ENCODE measurements at places on chromosomes 7 and 10.

DNA sequence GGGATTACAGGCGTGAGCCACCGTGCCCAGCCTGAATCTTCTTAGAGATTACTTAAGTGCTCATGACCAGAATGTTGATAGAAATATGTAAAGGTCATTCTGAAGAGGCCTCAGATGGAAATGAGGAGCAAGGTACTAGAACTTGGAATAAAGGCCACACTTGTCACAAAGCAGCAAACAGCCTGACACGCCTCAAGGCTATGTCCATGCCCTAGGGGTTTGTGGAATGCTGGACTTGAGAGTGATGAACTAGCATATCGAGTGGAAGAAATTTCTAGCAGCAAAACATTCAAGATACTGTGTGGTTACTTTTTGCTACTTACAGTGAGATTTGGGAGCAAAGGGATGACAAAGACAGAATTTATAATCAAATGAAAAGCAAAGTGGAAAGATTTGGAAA is 39.0 kb downstream of the ZNF438 start:
- no peak for DNase-seq

DNA sequence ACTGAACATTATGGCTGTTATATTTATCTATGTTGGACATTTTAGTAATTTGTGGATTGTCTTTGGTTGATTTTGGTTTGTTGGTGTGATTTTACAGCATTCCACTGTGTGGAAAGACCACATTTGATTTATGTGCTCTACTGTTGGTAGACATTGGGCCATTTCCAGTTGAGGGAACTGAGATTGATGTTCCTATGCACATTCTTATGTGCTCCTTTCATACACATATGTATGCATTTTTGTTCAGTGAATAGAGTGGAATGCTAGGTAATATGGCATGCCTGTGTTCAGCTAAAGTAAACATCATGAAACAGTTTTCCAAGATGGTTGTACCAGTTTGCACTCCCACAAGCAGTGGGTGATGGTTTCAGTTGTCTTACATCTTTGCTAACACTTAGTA is 15.1 kb downstream of the CACNB2 start:
- DNase-seq, result no peak

DNA sequence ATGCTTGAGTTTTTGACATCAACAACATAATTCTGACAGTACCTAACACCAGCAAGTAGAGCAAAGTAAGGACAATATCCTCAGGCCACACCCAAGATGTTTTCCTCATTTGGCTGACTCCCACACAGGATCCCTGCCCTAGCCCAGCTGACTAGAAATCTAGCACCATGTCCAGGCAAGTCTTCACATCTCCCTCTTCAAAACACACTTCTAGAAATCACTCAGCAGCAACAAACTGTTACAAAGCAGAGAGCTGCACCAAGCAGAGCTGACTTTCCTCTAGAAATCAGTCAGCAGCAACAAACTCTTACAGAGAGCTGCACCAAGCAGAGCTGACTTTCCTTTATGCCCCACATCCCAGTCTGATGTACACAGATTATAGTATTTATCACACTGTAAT is 7.7 kb downstream of the TMEM168 start:
- no peak for DNase-seq

- DNase-seq, result no peak
Observed at GRCh38 chr10:96501985-96502384, 11.7 kb downstream of the TLL2 start.

GRCh38 chr10:100683004-100683403 is 62.4 kb upstream of the PAX2 start:
- no peak for DNase-seq

DNA sequence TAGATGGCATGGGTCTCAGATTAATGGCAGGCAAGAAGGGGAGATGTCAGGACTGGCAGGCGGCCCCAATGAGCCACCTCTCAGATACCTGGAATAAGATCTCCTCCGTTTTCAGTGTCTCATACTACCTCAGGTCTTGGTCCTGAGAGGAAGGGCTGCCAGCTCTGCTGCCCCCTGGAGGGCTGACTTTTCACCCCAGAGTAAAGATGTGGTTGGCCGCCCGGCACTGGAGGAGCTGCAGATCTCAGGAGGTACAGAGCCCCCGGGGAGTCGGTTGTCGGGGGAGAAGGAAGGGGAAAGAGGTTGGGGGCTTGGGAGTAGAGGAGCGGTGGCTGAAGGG is 642 bp upstream of the COL13A1 start:
- peak; percentile 32 for DNase-seq

DNA sequence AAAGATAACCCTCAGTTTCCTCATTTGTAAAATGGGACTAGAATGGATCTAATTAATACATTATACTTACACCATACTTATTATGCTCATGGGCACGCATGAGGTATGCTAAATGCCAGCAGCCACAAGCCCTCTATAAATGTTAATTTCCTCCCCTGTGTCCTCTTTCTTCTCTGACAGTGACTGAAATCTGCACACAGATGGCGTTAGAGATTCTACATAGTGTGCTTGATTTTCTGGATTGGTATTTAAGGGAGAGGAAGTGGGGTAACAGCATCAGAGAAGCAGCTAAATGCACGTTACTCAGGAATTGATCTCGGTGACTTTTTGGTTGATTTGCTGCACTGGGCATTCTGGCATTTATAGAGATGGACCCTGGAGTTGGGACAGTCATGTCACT is 568.5 kb downstream of the CALN1 start:
- DNase-seq, result no peak
